ENCODE measurements at places on chromosomes 7 and 10.

GRCh38 chr7:1946773-1947450 lies 276.8 kb downstream of the ELFN1 start:
- no peak for DNase-seq

DNA sequence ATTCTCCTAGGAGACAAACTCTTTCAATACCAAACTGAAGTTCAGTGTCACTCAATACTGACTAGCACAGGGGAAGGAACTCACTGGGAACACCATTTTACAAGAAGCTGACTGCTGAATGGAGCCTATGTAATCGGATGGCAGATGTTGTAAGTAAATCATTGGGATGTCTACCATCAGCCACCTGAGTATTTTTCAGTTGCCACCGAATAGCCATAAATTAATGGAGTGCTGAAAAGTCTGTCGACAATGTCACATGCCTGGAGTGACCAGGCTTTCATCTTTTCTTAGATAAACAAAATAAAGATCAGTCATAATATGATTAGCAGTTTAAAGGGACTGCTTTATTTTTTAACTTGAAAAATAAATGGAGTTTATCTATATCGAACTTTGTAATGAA lies 145.9 kb upstream of the SEMA3E start:
- DNase-seq: no peak

DNA sequence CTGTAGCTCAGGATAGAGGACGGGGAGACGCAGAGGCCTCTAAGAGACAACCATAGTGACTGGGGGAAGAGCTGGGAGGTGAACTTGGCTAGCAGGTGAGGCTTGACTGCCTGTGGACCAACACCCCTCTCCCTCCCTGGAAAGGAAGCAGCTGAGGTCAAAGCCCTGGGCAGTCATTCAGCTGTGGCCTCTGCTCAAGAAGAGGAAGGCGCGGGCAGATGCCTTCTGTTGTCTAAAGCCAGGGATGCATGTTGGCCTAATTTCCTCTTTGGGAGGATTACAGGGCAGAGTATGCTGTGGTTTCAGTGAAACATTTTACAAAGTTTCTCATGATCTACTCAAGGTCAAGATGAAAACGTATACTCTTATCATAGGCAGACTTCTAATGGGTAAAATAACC lies 327.1 kb downstream of the PRPF18 start:
- no peak for DNase-seq

- no peak for DNase-seq
These were observed 1.3 kb downstream of the MOSPD3 start for GRCh38 chr7:100613412-100614175.

DNA sequence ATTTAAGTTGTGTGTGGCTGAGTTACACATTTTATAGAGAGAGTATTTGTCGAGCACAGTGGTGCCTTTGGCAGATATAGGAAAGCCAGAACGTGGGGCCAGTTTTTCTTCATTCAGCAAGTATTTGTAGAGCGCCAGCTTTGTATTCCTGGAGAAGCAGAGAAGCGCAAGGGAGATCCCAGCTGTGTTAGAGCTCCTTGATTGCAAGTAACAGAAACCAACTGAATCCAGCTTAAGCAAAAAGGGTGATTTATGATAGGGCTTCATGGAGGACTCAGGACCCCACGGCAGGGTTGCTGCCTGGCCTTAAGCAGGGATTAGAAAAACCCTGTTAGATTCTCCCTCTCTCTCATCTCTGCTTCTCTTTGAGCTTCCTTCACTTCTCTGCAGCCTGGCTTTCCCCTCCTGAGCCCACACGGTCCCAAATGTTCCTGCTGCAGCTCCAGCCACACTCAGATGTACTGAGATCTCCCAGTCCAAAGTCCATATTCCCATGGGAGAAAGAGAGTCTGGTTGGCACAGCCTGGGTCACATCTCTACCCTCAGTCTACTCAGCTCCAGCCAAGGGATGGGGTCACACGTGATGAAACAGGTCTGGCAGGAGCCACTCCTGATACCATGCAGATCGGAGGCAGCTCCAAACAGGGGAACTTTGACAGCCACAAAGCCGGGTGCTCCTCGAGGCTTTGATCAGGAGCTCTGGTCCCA lies 16.7 kb downstream of the UBTD1 start:
- no peak for DNase-seq

GRCh38 chr7:109354000-109354399 lies 784.3 kb downstream of the DNAJB9 start:
- DNase-seq: no peak

GRCh38 chr10:119025336-119025735 lies 4.2 kb upstream of the NANOS1 start:
- DNase-seq: peak; percentile 85

GRCh38 chr7:111393011-111393754 lies 169.1 kb downstream of the IMMP2L start:
- DNase-seq: no peak

DNA sequence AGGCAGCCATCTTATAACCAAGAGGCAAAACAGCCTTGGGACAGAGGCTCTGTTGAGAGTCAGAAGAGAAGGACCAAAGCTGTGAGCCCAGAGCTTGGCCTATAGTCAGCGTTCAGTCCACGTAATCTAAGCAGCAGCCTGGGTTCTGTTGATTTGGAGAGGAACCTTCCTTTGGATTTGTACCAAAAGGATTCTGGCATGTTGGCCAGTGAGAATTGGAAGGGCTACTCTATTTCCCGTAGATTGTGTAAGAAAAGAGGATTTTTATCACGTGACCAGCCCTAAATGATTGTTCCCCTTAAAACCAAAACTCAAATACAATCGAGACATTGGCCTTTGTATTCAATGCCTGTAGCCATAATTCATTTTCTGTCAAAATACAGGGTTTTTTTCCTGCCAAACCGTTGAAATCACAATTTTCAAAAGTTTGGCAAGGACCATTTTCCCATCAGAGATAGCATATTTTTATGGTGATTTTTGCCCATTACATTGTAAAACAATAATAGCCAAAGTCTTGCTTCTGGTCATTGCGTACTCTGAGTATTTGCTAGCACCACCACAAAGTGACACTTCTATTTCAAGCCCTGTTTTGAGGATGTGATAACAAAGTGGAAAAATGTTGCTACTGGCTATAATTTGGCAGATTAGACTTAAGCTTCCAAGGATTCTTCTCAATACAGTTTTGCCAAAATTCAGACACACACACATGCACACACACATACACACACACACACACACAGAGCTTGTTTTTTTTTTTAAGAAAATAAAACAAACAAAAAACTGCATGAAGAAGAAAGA lies 23.1 kb upstream of the BMPER start:
- DNase-seq: no peak

- DNase-seq: no peak
These were observed 462.5 kb downstream of the TNS3 start for GRCh38 chr7:47119261-47119865.

DNA sequence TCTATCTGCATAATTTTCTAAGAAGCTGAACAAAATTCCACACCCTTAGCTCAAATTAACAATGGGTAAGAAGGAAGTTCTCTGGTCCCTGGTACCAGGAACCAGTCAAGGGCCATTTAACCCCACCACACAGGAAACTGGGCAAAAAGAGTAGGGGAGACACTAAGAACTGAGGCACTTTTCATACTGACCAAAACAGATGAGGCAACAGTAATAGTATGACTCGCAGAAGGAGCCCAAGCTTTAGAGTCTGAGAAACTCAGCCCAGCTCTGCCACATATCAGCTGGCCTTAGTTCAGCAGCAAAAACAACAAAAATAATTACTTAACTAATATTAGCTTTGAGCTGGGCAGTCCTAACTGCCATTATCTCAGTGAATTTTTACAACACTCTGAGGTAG lies 221.2 kb downstream of the FAM107B start:
- DNase-seq: peak; percentile 59

- DNase-seq: peak; percentile 90
These were observed 7.7 kb upstream of the OPN1SW start for GRCh38 chr7:128783143-128783861.

- peak; percentile 48 for DNase-seq
These were observed 52.4 kb upstream of the GTF2IRD1 start for GRCh38 chr7:74401137-74401859.

DNA sequence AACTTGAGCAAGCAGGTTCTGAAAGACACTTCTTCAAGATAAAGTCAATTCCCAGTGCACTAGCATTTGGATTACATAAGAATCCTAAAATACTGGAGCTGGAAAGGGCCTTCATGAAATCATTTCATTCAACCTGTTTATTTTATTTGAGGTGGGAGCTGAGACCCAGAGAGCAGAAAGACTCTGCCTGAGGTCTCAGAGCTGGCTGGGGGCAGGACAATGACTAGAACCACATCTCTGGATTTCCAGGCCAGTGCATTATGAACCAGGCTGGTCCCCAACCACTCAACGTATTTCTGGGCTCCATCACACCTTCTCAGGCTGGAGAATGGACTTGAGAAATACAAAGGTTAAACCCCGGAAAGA lies 8.4 kb downstream of the ANXA11 start:
- no peak for DNase-seq

GRCh38 chr7:150927157-150927955 lies 50.8 kb downstream of the KCNH2 start:
- DNase-seq: no peak

GRCh38 chr7:48634116-48634632 lies 290.2 kb upstream of the CDC14C start:
- no peak for DNase-seq

DNA sequence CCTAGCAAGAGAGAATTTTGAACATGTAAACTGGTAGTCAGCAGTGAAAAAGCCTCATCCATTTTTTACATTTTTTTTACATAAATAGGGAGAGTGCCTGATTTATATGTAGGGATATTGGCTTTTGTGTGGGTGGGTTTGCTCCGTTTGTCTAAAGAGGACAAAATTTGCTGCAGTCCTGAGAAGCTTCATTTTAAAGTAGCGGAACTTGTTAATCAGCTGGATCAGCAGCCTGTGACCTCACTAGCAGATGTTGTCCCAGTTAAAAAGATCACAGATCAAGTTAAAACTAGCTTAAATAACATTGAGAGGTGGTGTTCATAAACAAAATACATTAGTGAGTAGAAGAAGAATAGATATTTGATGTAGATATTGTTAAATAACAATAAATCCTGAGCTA lies 2.6 kb downstream of the ATRNL1 start:
- DNase-seq: no peak

DNA sequence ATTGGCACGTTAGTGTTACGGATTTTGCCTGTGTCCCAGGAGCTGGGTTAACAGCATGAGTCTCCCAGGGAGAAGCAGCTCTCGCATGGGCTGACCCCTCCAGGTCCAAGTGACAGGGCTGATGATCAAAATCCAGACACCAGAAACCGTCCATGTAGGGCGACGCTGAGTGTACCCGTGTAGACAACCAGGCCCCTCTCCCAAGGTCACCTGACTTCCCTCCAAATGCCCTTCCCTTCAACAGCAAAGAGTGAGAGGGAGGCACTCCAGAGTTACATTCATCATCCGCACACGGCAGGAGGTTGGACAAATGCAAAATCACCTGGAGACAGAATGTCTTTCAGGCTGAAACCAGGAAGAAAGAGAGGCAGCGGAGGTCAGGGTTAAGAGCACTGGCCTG lies 14.9 kb upstream of the HSPA12A start:
- DNase-seq: no peak

DNA sequence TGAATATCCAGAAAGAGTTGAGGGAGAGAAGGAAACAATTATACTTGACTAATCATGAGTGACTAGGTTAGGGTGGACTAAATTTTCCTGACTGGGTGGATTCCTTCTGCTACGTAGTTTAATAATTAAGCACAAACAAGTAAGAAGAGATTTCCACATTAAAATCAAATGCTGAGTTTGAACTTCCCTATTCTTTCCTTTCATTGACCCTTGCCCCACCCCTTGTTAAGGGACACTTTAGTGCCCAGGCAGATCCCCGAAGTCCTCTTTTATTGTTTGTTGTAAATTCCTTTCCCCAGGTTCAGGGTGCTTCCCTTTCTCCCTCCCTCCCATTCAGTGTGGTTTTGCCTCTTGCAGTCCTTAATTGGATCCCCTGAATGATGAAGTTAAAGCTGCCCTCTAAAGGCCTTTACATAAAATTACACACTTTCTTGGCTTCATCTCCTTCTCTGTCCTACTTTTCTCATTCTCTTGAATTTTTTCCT lies 8.8 kb upstream of the SPAM1 start:
- DNase-seq: no peak

DNA sequence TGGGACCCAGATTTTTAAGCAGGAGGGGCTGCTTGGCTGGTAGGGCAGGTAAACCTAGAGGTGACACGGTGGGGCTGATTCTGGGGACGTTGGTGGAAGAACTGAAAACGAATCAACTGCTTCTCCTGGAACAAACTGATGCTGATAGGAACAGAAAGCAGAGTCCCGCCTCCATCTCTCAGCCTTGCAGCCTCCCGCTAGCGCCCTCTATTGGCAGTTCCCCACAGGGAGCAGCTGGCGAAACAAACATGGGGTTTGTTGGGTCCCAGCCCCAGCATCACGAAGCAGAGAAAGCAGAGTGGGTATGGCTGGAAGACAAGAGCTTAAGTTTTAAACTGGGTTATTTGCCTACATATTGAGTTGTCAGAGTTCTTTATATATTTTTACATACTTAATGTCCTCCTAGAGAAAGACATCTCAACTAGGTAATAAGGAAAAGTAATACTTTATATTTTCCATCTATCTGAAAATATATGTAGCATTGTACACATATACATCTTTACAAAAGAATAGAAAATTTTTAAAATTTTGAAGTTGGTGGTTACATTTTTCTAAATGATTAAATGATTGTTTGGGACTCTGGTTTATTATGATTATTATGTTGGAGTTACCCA lies 42.3 kb upstream of the FOXI2 start:
- no peak for DNase-seq

DNA sequence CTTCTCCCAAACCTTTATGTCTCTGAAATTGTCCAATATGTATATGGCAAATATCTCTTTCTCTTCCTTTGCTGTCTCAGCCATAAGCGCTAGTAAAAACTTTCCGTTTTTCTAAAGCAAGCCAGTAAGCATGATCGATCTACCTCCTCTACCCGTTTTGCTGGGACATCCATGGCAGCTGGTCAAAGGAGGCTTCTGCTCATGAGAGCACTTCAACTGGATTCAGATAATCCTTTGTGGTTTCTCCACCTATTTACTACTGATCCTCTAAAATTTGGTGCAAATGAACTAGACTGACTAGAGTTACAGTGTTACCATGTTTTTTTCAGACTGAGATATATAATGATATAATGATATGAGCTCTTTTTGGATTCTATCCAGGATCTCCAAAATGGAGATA lies 42.7 kb downstream of the GBF1 start:
- no peak for DNase-seq

DNA sequence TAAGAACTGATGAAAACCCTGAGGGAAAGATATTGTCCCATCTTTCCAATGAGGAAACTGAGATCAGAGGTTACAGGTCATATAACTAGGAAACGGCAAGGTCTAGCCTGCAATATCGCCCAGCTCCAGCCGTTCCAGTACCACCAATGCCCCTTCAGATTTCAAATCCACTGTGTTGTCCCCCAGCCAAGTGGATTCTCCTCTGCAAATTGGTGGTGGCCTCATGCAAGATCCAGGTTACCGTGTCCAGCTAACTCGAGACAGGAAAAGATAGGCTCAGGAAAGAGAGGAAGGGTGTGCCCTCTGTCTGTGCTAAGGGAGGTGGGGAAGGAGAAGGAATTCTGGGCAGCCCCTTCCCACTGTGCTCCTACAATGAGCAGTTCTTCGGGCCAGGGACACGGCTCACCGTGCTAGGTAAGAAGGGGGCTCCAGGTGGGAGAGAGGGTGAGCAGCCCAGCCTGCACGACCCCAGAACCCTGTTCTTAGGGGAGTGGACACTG lies 25.3 kb downstream of the PRSS2 start:
- DNase-seq: no peak
